ENCODE measurements at places on chromosomes 7 and 10.

DNA sequence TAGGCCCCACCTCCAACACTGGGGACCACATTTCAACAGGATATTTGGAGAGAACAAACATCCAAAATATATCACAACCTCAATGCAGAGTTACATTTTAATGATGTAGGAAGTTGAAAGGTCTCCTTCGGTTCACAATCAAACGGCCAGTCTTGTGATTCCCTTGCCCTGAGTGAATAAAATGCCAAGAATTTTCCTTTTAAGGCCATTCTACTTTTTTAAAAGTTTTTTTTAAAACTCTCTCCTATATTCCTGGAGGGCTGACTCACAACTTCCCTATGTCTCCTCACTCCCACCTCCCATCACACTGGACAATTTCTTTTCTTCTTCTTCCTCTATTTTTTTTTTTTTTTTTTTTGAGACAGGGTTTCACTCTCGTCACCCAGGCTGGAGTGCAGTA is 693.6 kb upstream of the AUTS2 start:
- DNase-seq, result no peak

DNA sequence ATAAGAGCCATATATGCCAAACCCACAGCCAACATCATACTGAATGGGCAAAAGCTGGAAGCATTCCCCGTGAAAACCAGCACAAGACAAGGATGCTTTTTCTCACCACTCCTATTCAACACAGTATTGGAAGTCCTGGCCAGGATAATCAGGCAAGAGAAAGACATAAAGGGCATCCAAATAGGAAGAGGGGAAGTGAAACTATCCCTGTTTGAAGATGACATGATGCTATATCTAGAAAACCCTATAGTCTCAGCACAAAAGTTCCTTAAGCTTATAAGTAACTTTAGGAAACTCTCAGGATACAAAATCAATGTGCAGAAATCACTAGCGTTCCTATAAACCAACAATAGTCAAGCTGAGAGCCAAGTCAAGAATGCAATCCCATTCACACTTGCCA is 23.8 kb upstream of the STARD3NL start:
- no peak for DNase-seq

DNA sequence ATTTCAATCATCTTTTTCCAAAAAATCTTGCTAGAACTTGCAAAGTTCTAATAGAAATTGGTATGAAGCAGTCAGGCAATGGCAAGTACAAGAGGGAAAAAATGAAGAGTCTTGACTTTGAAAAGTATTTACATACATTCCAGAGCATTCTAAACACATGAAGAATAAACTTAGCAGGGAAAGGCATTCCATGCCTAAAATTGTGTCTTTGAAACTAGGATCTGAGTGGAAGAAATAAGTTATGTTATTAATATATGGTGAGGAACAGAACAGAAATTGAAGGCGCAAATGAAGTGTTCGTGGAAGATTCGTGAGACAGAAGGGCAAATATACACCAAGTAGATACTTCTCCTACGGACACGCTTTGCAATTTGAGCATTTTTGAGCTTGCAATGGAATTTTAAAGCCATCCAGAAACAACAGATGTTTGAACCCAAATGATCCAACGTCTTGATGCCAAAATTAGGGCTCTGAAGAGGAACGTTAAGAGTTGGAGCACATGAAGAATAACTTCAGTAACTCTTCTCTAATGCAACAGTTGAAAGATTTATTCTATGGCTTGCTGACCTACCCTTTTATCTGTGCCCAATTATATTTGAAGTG is 40.6 kb upstream of the SEPTIN7 start:
- DNase-seq, result no peak

DNA sequence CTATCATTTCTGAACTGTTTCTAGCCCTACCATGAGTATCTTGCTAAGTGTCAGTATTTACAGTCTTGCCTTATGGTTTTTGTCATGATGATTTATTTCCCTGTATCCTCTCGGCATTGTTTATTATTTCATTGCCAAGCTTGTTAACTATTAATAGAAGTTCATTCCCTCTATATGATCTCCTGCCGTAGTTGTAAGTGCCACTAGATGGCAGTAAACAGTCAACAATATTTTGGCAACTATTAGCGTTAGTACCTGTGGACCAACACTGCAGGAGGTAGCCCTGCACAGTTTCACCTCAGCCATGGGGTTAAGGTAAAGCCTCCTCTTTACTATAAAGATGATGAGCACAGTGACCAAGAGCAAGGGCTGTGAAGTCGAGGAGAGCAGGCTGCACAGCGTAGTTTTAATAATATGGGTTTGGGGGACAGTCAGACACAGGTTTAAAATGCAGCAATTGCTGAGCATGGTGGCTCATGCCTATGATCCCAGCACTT is 26.1 kb upstream of the CCNJ start:
- DNase-seq, result no peak

GRCh38 chr7:35613150-35613549 is 81.8 kb downstream of the HERPUD2 start:
- no peak for DNase-seq

GRCh38 chr10:126421756-126422256 is 33.5 kb upstream of the ADAM12 start:
- no peak for DNase-seq

All from stimulated activated CD4-positive, alpha-beta T cell treated with anti-CD3 and anti-CD28 coated beads, Interleukin-12 subunit alpha, Interleukin-12 subunit beta, amount 100 ng/mL, for 24 hours (primary cell).